Activated CD8-positive, alpha-beta T cell treated with anti-CD3 and anti-CD28 coated beads for 36 hours (primary cell): ENCODE measurements at places on chromosomes 13 and 19.

DNA sequence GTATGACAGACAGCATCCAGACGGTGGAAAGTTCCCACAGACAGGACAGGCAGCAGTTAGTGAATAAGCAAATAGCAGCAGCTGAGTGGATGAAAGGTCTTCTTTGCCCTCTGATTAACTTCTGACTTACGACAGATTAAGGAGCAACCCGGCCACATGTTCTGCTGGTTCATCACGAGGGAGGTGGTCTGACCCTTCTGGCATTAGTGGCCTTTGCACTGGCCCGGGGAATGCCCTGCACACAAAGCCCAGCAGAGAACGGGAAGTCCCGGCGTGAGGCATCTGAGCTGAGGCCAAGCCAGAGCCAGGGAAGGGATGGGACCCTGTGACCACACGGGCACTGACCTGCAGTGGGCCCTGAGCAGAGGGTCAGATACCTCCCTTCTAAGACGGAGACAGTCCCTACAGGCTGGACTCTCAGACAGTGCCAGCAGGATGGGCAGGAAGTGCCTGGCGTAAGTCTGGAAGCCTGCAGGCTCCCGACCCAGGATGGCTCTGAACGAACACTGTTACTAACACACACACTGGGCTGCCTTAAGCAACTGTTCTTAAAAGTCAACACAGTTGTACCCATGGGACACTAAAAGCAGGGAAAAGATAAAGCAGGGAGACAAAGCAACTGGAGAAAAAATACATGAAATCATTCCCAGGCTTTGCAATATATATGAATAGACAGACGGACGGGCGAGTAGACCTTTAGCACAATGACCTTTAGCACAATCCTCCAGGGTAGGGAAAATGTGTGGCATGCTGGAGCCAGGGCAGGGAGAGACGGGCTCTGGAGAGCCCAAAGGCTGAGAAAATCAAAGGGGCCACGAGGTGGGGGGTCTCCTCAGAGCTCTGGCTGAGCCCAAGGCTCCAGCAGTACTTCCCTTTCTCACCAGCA, 6.3 kb downstream of the C19orf12 start:
- no peak for DNase-seq

GRCh38 chr19:29565171-29565570, 39.4 kb downstream of the VSTM2B start:
- DNase-seq: no peak

DNA sequence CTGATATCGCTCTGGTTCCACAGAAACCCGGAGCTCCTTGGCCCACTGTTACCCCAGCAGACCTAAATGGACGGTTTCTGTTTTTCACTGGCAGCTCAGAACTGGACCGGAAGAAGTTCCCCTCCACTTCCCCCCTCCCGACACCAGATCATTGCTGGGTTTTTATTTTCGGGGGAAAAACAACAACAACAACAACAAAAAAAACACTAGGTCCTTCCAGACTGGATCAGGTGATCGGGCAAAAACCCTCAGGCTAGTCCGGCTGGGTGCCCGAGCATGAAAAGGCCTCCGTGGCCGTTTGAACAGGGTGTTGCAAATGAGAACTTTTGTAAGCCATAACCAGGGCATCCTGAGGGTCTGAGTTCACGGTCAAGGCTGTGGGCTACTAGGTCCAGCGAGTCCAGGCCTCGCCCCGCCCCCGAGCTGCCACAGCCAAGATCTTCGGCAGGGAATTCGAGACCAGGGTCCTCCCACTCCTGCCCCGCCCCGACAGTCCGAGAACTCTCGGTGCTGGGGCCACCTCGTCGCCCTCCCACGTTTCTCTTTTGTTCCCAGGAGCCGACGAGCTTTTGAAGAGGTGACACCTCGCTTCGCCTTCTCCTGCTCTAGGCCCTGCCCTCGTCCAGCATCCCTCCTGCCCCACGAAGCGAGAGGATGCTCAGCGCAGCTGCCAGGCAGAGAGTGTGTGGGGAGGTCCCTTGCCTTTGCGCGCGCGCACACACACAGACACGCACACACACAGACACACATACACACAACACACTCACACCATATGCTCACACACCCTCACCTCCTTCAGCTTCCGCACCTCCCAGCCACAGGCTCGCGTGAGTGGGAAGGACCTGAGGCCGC, 8.8 kb downstream of the ZIC2 start:
- no peak for DNase-seq

DNA sequence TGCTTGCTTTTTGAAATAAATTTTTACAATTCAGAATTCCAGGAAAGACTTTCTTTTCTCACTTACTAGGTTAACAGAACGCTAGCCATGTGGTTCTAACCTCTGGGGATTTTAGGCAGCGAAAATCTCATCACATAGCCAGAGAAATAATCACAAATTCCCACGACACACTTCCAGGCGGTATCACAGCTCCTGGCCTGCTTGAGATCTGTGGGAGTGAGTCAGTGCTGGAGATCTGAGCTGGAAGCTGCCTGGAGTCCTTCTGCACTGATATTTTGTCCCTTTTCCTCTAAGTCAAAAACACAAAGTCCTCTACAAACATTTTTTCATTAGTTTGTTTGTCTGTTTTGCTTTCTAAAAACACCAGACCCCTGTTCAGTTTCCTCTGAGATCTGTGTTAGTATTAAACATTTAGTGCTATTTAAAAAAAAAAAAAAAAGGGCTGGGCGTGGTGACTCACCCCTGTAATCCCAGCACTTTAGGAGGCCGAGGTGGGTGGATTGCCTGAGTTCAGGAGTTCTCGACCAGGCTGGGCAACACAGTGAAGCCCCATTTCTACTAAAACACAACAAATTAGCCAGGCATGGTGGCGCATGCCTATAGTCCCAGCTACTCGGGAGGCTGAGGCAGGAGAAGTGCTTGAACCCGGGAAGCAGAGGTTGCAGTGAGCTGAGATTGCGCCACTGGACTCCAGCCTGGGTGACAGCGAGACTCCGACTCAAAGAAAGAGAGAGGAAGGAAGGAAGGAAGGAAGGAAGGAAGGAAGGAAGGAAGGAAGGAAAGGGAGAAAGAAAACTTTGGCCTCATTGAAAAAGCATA, 12.2 kb upstream of the UBE2L5 start:
- DNase-seq: no peak

DNA sequence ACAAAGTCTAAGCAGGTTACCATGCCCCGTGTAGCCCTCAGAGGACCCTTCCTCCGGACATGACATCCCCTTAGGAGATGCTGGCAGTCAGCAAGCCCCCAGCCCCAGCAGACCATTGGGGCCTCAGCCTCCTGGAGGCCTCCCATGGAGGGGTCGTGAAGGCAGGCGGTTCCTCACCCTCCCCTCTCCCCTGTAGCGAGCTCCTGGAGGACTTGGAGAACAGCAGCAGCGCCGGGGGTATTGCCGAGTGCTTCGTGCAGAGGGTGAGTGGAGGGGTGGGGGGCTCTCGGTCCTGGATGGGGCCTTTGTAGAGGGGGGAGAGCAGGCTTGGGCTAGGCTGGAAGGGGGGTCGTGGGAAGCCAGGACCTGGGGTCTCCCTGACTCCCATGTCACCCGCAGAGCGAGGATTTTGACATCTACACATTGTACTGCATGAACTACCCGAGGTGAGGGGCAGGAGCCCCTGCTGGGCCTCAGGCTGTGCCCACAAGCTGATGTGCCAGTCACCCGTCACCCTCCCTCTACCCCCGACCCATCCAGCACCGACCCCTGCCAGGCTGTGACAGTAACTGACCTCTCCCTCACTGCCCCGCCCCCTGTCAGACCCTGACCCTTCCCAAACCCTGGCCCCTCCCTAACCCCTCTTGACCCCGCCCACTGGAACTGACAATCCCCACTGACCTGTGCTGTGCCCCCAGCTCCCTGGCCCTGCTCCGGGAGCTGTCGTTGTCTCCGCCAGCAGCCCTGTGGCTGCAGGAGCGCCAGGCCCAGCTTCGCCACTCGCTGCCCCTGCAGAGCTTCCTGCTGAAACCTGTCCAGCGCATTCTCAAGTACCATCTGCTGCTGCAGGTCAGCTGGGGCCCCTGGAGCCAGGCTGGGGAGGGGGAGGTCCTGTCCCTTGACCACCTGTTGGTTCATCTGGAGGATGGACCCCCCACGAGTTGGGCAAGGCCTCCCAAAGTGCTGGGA, 4.0 kb downstream of the PLEKHG2 start:
- DNase-seq: no peak

DNA sequence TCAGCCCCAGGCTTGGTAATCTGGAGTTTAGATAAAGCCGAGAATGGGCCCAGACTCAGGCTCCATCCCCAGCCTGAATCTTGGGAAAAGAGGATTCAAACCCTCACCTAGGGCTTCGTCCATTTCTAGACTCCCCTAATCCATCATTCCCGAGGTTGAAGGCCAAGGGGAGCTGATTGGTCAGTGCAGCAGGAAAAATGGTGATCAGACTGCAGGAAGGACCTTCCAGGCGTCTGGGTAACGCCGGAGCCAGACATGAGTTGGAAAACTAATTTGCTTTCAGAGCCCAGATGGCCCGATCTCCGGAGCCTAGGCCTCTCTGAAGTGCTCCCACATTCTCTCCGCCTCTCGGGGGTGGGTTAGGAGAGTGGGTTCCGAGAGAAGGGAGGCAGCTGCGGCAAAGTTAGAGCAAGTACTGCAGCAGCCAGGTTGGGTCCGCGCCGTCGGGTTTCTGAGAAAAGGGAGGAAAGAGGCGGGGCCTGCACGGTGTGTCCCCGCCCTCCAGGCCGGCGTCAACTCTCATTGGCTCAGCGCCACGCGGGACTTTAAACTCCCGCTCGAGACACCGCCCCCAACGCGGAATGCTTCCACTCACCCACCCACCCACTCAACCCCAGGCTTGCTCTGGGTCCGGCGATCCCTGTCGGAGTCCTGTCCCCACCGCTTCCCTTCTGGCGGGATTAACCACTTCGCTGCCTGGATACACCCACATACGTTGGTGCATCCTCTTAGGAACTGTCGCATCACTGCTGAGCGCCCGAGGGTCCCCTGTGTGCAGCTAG, 788 bp upstream of the RTBDN start:
- DNase-seq: peak; percentile 51

GRCh38 chr13:42495751-42496150, 78.2 kb upstream of the TNFSF11 start:
- DNase-seq: no peak

- DNase-seq: no peak
Measured at GRCh38 chr13:31111136-31111535, 50.6 kb downstream of the HSPH1 start.

DNA sequence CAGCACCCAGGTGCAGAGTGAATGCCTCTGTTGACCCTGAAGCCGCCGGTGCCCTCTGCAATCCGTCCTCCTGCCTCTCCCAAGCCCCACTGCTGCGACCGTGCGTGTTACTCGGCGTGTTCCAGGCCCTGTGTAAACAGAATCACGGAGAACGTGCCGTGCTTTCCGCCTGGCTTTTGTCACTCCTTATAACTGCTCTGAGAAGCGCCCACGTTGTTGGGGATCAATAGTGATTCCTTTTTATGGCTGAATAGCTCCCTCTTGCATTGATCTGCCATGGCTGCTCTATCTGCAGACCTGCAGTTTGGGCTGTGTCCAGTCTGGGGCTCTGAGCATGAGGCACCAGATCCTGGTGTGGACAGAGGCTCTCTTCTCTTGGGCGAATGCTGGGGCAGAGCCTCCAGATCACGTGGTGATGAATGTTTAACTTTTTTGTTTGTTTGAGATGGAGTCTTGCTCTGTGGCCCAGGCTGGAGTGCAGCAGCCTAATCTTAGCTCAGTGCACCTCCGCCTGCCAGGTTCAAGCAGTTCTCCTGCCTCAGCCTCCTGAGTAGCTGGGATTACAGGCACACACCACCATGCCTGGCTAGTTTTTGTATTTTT, 15.8 kb downstream of the ADPRHL1 start:
- no peak for DNase-seq

- DNase-seq: peak; percentile 55
Measured at GRCh38 chr19:38527466-38528136, 90.2 kb downstream of the MAP4K1 start.

DNA sequence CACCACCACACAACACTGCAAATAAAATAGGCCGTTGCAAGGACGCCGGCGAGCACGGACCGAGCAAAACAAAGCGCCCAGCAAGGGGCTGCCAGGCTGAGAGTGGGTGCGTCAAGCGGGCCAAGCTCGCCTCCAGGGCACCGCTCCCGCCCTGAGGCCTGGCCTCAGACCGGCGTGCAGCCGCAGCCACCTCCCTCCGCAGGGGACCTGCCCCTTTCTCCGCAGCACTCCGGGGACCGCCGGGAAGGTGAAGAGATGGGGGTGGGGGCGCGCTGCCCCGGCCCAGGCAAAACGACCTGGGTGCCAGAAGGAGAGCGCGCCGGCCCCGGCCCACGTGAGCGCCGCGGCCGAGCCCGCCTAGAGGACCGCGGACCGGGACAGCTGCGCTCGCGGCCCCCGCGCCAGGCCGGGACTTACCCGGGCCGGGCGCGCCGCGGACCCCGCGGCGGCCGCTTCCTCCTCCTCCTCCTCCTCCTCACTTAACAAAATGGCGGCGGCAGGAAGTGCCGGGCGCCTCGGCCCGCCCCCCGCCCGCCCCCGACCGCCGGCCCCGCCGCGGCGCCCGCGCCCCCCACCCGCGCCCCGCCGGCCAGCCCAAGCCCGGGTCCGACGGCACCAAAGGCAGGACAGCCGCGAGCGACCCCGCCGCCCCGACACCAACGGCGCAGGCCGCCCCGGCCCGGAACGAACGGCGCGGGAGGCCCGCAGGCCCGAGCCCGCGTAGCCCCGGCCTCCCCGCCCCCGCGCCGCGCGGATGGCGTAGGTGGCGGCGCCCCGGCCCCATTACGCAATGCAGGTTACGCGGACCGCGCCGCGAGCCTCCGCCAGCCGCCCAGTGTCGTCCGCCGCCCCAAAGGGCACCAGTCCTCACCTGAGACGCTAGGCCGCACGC, 674 bp downstream of the BRD4 start:
- DNase-seq: peak; percentile 69

- DNase-seq: no peak
Measured at GRCh38 chr13:49654011-49654410, 25.7 kb downstream of the ARL11 start.

- no peak for DNase-seq
Measured at GRCh38 chr13:91167706-91168385, 179.6 kb upstream of the MIR17HG start.

GRCh38 chr19:11265785-11266236, 3.5 kb upstream of the DOCK6 start:
- DNase-seq: no peak

- DNase-seq: no peak
Measured at GRCh38 chr19:40262422-40262821, 22.7 kb downstream of the AKT2 start.

DNA sequence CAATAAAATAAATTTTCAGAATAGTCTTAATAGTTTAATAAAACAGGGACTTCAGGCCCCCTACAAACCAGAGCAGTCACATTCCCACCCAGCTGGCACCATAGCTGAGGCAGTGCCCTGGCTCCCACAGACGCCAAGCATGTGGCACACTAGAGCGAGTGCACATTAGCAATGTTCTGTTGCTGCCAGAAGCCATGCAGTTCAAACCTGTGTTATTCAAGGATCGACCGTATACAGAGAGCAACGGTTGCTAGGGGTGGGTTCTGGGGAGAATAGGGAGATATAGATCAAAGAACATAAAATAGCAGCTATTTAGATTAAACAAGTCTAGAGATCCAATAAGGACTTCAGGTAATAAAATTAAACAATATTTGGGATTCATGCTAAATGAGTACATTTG, 419.3 kb upstream of the KLHL1 start:
- DNase-seq: no peak

GRCh38 chr13:102935896-102936321, 90.1 kb downstream of the ERCC5 start:
- DNase-seq: no peak

- DNase-seq: peak; percentile 67
Measured at GRCh38 chr13:40026741-40027140, 371.3 kb downstream of the COG6 start.
